ENCODE measurements at places on chromosomes 4 and X.

- no peak for DNase-seq
Measured at GRCh38 chr4:171983935-171984805, 171.0 kb downstream of the GALNTL6 start.

GRCh38 chr4:148481636-148482035, 39.4 kb upstream of the NR3C2 start:
- no peak for DNase-seq

DNA sequence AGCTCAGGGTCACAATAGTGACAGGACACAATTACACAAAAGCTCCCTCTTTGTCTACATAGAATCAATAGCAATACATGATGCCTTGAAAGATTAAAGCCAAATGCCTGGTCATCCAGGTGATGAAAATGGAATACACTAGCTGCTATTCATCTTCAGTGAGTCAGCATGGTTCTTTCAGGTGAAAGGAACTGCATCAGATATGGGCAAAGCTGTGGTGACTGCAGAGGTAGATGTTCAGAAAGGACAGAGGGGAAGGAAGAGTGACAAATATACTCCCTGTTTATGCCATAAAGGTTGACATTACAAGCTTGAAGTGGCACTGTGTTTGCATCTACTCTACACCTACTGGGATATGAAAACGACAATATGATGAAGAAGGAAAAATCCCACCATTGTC, 20.0 kb upstream of the FTHL17 start:
- no peak for DNase-seq

GRCh38 chr4:88791274-88791673, 93.6 kb upstream of the NAP1L5 start:
- DNase-seq: no peak

GRCh38 chr4:41257257-41257901, 651 bp downstream of the UCHL1 start:
- peak; percentile 31 for DNase-seq

GRCh38 chr4:107579099-107579498, 140.9 kb downstream of the PAPSS1 start:
- no peak for DNase-seq

DNA sequence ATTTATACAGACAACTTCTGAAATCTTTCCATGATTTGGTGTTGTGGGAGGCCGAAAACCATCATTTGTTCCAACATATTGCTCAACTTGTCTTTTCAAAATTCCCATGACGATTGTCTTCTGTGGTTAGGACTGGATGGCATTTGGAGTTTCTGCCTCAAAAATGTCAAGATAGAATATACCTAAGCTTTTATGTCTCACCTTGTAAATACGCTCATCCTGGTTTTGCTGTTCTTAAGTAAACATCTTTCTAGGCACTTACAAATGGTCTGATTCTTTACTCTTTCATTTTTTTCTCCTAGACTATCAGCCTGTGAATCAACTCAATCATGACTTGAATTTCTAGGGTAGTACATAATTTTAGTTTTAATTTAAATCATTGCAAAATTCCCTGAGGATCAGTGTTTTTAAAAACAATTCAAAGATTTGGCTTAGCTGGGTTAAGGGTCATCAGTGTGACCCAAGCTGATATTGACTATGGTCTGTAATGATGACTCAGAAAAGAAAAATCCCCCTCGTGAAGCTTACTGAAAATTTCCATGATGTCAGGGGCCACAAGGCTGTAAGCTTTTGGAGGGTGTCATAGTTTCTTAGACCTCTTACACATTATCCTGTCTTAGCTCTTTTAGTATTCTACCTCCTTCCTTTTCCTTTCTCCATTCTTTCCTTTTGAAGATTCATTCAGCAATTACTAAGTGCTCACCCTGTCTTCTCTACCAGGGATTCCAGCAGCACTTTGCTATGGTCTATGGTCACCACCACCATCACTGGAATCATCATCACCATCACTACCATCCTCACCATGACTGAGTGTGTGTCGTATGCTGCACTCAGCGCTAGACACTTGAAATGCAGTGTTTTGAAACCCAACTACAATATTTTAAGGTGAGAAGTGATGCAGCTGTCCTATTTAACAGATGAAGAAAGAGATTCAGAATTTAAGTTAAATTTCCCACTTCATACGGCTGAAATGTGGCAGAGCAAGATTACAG, 124.4 kb downstream of the CPE start:
- no peak for DNase-seq

DNA sequence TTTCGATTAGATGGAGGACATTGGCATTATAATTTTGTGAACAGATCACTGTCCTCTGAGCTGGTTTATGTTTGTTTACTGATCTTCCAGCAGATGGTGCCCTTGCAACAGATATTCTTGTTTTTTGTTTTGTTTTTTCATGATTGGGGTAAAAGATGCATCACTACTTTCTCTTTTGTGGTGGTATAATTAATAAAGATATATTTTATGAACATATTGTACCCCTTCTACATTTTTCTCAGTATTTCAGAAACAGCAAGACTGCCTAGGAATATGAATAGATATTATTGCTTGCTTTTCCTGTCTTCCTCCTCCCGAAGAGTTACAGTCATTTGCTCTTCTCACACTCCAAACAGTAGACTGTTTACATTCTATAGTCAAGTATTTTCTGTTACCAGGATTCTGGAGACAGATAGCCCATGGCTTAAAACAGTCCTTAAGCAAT, 905.2 kb downstream of the TRAM1L1 start:
- no peak for DNase-seq

DNA sequence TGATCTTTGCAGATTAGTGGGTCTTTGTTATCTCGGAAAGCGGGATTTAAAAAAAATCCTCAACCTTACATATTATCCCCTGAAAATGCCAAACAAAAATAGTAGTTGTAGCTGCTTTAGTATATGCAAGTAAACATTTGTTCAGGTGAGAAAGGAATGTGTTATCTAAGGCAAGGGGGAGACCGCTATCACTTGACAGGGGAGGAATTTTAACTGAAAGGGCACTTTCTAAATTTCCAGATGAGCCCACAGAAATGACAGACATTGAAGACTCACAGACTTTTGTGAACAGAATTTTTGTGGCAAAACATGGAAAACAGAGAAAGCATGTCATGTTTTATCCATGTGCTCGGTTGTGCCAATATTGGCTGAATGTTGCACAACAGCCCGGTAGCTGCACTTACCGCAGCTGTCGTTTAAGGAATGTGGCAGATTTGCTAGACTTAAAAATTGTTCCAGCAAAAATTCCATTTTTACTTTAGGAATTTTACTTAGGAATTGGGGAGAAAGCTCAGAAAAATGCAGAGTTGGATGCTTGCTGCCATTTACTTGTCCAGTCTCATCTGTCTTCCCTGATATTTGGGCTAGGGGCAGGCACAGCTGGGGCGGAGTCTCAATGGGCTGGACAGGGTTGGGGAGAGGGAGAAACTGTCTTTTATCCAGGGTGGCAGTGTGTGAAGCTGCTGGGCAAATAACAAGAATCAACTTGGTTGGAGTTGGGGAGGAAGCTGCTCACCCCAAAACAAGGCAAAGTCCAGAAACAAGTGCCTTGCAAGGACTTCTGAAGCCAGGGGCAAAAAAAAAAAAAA, 94.6 kb upstream of the RPS6KA3 start:
- DNase-seq: no peak

GRCh38 chr4:145047151-145047550, 50.8 kb downstream of the ANAPC10 start:
- no peak for DNase-seq

- peak; percentile 35 for DNase-seq
Measured at GRCh38 chrX:129600981-129601424, 53.8 kb downstream of the APLN start.

- DNase-seq: no peak
Measured at GRCh38 chrX:38336538-38337240, 9.4 kb upstream of the RPGR start.

- no peak for DNase-seq
Measured at GRCh38 chrX:151977923-151978322, 3.4 kb upstream of the GABRE start.

DNA sequence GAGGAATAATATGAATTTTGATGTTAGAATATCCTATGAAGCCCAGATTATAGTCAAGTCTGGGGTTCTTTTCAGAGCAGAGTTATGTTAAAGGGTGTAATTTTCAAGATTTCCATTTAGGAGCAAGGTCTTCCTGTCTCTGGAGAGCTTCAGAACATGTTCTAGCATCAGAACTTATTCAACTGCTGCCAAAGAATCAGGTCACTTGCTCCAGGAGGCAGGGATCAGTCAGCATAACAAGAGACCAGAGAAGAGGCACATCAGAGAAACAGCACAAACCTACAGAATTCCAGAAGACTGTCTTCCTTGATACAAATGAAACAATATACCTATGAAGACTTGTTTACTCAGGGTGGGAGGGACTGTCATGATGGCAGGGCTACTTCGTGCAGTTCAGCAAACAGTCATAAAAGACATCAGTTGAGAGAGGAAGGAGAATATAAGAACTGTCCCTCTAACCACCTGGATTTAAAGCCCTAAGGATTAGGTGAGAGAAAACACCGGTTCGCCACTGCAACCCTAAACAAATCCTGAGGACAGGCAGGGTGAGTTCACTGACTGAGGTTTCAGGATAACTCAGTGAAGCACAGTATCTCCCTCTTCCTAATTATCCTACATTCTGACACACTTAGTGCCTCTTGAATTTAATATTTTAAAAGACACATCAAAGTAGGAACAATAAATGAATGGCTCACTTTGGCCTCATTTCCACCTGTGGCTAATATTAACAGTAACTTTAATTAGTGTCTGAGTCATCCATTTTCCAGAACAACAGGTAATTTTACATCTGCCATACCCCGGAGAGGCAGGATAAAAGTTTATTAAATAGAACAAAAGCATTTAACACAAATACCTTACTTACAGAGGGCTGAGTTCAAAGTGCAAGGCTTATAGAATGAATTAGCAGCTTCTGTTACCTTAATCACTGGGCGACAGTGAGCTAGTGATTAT, 93.0 kb downstream of the HDAC8 start:
- no peak for DNase-seq

- DNase-seq: no peak
Measured at GRCh38 chr4:73776321-73776729, 36.0 kb downstream of the CXCL8 start.

DNA sequence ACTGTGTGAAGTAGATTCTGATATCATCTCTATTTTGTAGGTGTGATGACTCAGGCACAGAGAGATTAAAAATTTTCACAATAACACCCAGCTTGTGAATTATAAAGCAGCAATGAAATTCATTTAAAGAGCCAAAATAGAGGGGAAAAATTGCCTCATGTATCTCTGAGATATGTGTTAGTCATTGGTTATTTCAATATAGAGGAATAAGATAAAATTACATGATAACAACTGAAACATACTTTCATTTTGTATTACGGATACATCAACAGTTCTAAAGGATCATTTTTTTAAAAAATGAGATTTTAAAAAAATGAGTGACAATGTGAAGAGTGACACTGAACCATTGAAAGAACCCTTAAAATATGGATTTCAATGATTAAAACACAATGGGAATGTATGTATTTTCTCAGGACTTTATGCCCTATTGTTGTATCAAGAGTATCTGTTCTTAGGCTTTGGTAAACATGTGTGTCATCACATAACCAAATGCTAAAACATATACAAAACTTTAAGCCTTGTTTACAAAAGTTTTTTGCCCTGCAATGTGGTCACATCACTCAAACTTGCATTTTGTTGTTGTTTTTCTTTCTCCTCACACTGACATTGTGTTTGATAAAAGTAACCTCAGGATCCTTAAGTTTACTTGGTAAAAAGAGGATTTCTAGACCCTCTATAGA, 221.3 kb downstream of the ANTXR2 start:
- DNase-seq: no peak

GRCh38 chrX:1717373-1717772, 102.5 kb downstream of the ASMT start:
- DNase-seq: no peak

GRCh38 chr4:159766241-159766640, 663.4 kb downstream of the RAPGEF2 start:
- no peak for DNase-seq

- DNase-seq: no peak
Measured at GRCh38 chrX:155031657-155032056, 5.0 kb downstream of the FUNDC2 start.

- DNase-seq: no peak
Measured at GRCh38 chr4:66567551-66567950, 897.3 kb upstream of the EPHA5 start.

DNA sequence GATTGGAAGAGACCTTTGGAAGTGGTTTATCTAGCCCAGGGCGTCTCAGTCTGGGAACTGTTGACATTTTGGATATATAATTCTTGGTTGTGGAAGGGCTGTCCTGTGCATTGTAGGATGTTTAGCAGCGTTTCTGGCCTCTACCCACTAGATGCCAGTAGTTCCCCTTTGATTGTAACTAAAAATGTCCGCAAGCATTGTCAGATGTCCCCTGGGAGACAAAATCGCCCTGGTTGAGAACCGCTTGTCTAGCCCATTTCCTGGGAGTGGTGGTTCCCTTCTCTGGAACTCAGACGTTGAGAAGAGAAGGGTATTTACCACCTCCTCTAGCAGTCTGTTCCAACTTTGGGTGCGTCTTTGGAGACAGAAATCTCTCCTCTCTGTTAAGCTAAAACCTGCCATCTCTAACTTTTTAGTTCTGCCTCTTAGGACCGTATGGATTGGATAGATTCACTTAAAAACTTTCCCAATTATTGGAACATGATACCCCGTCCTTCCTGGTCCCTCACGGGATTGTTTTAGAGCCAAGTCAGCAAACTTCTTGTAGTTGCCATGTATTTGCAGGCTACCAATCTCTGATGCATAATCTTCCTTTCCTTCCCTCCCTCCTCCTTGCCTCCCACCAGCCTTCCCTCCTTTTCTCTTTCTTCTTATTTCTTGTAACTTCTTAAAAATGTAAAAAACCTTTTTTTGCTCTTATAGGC, 13.9 kb downstream of the TMEM165 start:
- no peak for DNase-seq

DNA sequence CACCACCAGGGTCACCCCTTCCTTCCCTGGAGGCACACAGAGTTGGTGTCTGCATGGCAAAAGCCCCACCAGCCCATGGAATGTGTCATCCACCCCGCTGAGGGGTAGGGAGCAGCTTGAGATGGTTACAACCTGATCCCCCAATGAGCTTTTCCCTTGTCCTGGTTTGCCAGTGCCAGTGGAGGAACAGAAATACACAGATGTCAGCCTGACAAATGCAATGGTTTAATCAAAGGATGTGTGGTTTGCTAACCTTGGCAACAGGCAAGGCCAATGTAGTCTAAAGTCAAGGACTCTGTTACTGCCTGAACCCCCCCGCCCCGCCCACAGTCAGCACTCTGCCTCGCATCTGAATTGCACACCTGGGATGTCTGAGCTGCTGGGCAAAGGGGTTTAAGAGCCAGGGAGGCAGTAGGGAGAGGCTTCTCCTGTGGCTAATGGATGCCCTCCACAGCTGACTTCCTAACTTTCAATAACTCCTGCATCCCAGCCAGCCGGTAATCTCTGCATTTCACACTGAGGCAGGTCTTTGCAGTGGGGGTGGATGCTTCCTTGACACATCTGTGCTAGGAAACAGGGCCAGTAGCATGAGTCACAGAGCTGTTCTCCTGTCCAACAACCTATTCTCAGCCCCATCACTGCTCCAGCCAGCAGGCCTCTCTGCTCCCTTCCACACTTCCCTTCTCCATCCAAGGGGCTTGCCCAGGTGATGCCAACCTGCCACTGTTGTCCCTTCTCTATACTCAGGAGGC, 137.5 kb downstream of the AMMECR1 start:
- DNase-seq: no peak

- peak; percentile 41 for DNase-seq
Measured at GRCh38 chr4:117447925-117448324, 362.5 kb upstream of the TRAM1L1 start.
